ENCODE measurements at places on chromosomes 1 and 21. TPM values are rescaled to one million over a fixed set of nuclear protein-coding genes. Genes with fewer than 3 reads are reported as not detected.

Gene PERM1
- total RNA-seq: not detected

Gene RIPPLY3
- total RNA-seq: not detected

Gene CR1L
- total RNA-seq: 1.1 TPM

Gene ADAMTSL4
- total RNA-seq: 0.30 TPM

Gene TBX19
- 3.2 TPM for total RNA-seq

Gene SNAPIN
- total RNA-seq: 37.9 TPM

Gene TMEM269
- 0.22 TPM for total RNA-seq

Gene VHLL
- not detected for total RNA-seq

GRCh38 chr1:204174958-204175357 is 8.8 kb upstream of the REN start:
- H3K27ac ChIP-seq: no peak overlapping the region
- no peaks in the 10 kb centered on the region for H3K4me1 ChIP-seq
- H3K4me3 ChIP-seq: no peak overlapping the region
- H3K36me3 ChIP-seq: peaks cover 3% of the 10 kb centered on the region
- H3K27me3 ChIP-seq: peaks cover 3% of the 10 kb centered on the region

- peaks cover 9% of the 10 kb centered on the region for H3K36me3 ChIP-seq
- H3K27me3 ChIP-seq: no peaks in the 10 kb centered on the region
- peaks cover 26% of the 10 kb centered on the region for H3K4me1 ChIP-seq
- no peak overlapping the region for H3K4me3 ChIP-seq
- DNase-seq: no peak
Observed at GRCh38 chr1:172761581-172762486, 102.9 kb downstream of the FASLG start.

DNA sequence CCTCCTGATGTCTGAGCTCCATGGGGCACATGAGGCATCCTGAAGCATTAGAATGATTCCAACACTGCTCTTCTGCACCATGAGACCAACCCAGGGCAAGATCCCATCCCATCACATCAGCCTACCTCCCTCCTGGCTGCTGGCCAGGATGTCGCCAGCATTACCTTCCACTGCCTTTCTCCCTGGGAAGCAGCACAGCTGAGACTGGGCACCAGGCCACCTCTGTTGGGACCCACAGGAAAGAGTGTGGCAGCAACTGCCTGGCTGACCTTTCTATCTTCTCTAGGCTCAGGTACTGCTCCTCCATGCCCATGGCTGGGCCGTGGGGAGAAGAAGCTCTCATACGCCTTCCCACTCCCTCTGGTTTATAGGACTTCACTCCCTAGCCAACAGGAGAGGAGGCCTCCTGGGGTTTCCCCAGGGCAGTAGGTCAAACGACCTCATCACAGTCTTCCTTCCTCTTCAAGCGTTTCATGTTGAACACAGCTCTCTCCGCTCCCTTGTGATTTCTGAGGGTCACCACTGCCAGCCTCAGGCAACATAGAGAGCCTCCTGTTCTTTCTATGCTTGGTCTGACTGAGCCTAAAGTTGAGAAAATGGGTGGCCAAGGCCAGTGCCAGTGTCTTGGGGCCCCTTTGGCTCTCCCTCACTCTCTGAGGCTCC is 11.1 kb upstream of the RASSF5 start:
- H3K4me1 ChIP-seq: peaks cover 12% of the 10 kb centered on the region
- H3K4me3 ChIP-seq: no peak overlapping the region

GRCh38 chr1:71857862-71858261 is 424.5 kb downstream of the NEGR1 start:
- no peaks in the 10 kb centered on the region for H3K27me3 ChIP-seq
- no peaks in the 10 kb centered on the region for H3K36me3 ChIP-seq
- no peaks in the 10 kb centered on the region for H3K4me1 ChIP-seq
- H3K4me3 ChIP-seq: no peak overlapping the region
- DNase-seq: no peak

DNA sequence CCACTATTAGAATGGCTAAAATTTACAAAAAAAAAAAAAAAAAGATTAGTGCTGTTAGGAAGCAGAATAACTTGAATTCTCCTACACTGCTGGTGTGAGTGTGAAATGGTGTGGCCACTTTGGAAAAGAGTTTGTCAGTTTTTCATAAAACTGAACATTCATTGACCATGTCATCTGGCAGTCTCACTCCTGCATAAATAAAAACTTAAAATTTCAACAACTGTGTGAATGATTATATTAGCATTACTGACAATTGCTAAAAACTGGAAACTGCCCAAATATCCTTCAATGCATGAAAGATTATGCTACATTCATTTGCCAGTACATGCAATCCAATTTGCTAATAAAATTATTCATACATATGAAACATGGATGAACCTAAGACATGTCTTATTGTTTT is 570.9 kb downstream of the NEGR1 start:
- H3K4me3 ChIP-seq: no peak overlapping the region
- no peak overlapping the region for H3K27ac ChIP-seq
- H3K4me1 ChIP-seq: no peaks in the 10 kb centered on the region
- DNase-seq: no peak

- no peak overlapping the region for H3K27ac ChIP-seq
- H3K4me3 ChIP-seq: no peak overlapping the region
- no peak for DNase-seq
- no peaks in the 10 kb centered on the region for H3K4me1 ChIP-seq
Observed at GRCh38 chr1:209241487-209241886, 342.0 kb upstream of the CAMK1G start.

- DNase-seq: no peak
- H3K36me3 ChIP-seq: no peaks in the 10 kb centered on the region
- peaks cover 2% of the 10 kb centered on the region for H3K4me1 ChIP-seq
- no peak overlapping the region for H3K4me3 ChIP-seq
Observed at GRCh38 chr1:231584921-231585320, 41.7 kb upstream of the DISC1 start.

GRCh38 chr1:224503161-224504118 is 68.8 kb upstream of the WDR26 start:
- H3K36me3 ChIP-seq: no peaks in the 10 kb centered on the region
- DNase-seq: peak; percentile 41
- H3K27ac ChIP-seq: peak overlapping the region; percentile 82
- H3K4me3 ChIP-seq: peak overlapping the region; percentile 39

DNA sequence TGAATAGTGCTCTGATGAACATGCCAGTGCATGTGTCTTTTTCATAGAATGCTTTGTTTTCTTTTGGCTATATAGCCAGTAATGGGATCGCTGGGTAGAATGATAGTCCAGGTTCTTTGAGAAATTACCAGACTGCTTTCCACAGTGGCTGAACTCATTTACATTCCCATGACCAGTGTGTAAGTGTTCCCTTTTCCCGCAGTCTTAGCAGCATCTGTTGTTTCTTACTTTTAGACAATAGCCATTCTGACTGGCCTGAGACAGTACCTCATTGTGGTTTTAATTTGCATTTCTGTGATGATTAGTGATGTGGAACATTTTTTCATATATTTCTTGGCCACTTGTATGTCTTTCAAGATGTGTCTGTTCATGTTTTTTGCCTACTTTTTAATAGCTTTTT is 784.5 kb downstream of the USP25 start:
- no peak for DNase-seq
- no peak overlapping the region for H3K4me3 ChIP-seq
- no peaks in the 10 kb centered on the region for H3K36me3 ChIP-seq
- H3K27ac ChIP-seq: no peak overlapping the region

- H3K4me1 ChIP-seq: peaks cover 24% of the 10 kb centered on the region
- no peaks in the 10 kb centered on the region for H3K27me3 ChIP-seq
- no peak for DNase-seq
Observed at GRCh38 chr1:8721679-8722324, 95.6 kb downstream of the RERE start.

- DNase-seq: no peak
- H3K36me3 ChIP-seq: no peaks in the 10 kb centered on the region
- H3K27me3 ChIP-seq: no peaks in the 10 kb centered on the region
- no peak overlapping the region for H3K4me3 ChIP-seq
- H3K4me1 ChIP-seq: no peaks in the 10 kb centered on the region
Observed at GRCh38 chr21:40018871-40019475, 151.7 kb downstream of the PCP4 start.

- peaks cover 71% of the 10 kb centered on the region for H3K4me1 ChIP-seq
- no peaks in the 10 kb centered on the region for H3K27me3 ChIP-seq
- H3K36me3 ChIP-seq: peaks cover 22% of the 10 kb centered on the region
- H3K27ac ChIP-seq: peak overlapping the region; percentile 48
- H3K4me3 ChIP-seq: no peak overlapping the region
- peak; percentile 19 for DNase-seq
Observed at GRCh38 chr1:181097242-181097641, 8.7 kb downstream of the IER5 start.

- H3K4me3 ChIP-seq: no peak overlapping the region
- no peak for DNase-seq
- peaks cover 2% of the 10 kb centered on the region for H3K4me1 ChIP-seq
- peaks cover 11% of the 10 kb centered on the region for H3K36me3 ChIP-seq
Observed at GRCh38 chr1:92399076-92399475, 87.6 kb downstream of the GFI1 start.

- H3K36me3 ChIP-seq: peaks cover 81% of the 10 kb centered on the region
- peak overlapping the region; percentile 49 for H3K27ac ChIP-seq
- H3K27me3 ChIP-seq: no peaks in the 10 kb centered on the region
- H3K4me1 ChIP-seq: peaks cover 28% of the 10 kb centered on the region
Observed at GRCh38 chr1:12384836-12385456, 155.1 kb downstream of the VPS13D start.
